Sciatic nerve (tissue), 2 donors: ENCODE measurements at places on chromosomes 1 and 21. TPM values are rescaled to one million over a fixed set of nuclear protein-coding genes. Genes with fewer than 3 reads are reported as not detected.
A peak's percentile ranks its signal among the peaks of the same experiment; 100 is the strongest.

Gene WDTC1
- 39.6 TPM for total RNA-seq

Gene TTLL7
- 15.7 TPM for total RNA-seq

Gene KRTAP23-1
- total RNA-seq = not detected

Gene DAB1
- total RNA-seq = 10.5 TPM

Gene CR1L
- total RNA-seq = 0.45 TPM

Gene TNFSF4
- total RNA-seq = 1.7 TPM

Gene COL8A2
- total RNA-seq = 47.3 TPM

Gene DESI2
- 19.3 TPM for total RNA-seq

Gene SPATA6
- 70.3 TPM for total RNA-seq

DNA sequence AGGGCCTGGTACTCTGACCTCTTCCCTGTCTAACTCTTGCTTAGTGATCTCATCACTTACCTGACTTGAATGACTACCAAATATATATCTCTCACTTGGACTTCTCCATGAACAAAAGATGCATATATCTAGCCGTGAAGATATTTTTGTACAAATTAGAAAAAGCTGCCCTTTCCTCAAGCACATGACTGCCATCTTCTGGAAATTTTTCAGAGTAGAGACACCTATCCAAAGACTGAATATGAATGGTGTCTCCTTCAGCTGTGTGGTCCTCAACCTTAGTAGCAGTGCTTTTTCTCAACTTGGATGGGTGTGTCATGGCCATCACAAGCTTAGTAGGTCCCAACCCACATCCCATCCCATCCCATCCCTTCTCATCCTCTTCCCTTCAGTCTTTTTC, 142.3 kb downstream of the DNM3 start:
- DNase-seq = no peak

GRCh38 chr1:115771847-115772457, 3.4 kb upstream of the CASQ2 start:
- DNase-seq = peak; percentile 67

DNA sequence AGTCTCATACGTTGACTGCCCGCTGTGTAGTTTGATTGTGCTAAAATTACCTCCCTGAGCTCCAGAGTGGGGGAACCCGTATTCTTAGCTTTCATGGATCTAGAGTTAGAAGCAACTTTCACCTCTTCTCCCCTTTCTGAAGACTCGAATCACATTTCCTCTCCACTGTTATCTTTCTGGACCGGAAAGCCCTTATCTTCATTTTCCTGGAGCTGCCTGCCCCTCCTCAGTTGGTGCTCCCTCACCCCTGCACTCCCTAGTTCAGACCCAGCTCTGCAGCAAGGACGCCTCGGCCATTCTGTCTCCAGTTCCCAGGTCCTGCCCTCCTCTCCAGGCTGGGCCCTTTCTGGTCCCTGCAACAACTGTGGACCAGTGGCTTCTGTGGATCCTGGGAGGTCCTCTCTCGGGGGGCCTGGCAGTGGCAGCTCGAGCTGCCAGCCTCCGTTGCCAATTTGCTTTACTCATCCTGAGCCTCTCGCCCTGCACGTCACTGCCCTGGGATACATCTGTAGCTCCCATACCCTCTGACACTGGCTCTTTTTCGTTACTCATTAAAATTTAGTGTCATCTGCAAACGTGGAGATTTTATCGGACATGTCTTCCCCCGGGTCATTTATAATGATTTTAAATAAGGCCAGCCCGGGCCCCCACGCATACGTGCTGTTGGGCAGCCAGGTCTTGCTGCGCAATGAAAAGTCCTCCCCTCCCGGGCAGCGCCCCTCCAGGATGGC, 141.5 kb upstream of the VAMP3 start:
- no peak for DNase-seq

DNA sequence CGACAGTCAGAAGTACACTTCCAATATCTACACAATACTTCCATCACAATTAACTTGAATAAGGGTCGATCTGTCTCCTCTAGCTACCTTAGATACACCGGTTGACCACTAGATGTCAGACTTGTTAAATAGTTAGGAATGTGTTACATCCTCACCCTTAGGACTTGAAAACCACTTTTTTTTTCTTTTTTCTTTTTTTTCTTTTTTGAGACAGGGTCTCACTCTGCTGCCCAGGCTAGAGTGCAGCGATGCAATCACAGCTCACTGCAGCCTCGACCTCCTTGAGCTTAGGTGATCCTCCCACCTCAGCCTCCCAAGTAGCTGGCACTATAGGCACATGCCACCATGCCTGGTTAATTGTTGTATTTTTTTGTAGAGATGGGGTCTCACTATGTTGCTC, 120.4 kb upstream of the GREM2 start:
- DNase-seq = no peak

- DNase-seq = no peak
These were observed 40.5 kb upstream of the CAPZB start for GRCh38 chr1:19525607-19526545.

- no peak for DNase-seq
These were observed 3.9 kb downstream of the TACSTD2 start for GRCh38 chr1:58573138-58573537.

GRCh38 chr1:46587069-46587468, 17.0 kb downstream of the MKNK1 start:
- peak; percentile 68 for DNase-seq

GRCh38 chr1:4084048-4084431, 184.0 kb upstream of the C1orf174 start:
- peak; percentile 4 for DNase-seq

- peak; percentile 85 for DNase-seq
These were observed 1.8 kb downstream of the CD160 start for GRCh38 chr1:145720878-145721671.

DNA sequence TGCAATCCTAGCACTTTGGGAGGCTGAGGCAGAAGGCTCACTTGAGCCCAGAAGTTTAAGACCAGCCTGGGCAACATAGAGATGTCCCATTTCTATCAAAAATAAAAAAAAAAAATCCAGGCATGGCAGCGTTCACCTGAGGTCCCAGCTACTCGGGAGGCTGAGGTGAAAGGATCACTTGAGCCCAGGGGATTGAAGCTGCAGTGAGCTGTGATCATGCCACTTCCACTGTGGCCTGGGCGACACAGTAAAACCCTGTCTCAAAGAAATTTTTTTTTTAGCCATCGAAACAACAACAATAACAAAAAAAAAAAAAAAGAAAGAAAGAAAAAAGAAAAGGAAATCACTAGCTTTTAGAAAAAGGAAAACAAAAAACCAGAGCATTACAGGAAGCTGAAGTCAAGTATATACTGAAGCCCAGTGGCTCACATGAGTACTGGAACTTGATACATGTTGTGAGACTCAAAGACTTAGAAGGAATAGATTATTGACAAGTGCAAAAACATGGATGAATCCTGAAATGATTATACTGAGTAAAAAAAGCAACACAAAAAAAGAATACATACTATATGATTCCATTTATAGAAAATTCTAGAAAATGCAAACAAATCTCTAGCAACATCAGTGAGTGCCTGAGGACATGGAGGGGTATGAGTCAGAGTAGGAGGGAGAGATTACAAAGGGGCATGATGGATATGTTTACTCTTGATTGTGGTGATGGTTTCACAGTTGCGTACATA, 6.1 kb upstream of the RABGAP1L start:
- DNase-seq = no peak

DNA sequence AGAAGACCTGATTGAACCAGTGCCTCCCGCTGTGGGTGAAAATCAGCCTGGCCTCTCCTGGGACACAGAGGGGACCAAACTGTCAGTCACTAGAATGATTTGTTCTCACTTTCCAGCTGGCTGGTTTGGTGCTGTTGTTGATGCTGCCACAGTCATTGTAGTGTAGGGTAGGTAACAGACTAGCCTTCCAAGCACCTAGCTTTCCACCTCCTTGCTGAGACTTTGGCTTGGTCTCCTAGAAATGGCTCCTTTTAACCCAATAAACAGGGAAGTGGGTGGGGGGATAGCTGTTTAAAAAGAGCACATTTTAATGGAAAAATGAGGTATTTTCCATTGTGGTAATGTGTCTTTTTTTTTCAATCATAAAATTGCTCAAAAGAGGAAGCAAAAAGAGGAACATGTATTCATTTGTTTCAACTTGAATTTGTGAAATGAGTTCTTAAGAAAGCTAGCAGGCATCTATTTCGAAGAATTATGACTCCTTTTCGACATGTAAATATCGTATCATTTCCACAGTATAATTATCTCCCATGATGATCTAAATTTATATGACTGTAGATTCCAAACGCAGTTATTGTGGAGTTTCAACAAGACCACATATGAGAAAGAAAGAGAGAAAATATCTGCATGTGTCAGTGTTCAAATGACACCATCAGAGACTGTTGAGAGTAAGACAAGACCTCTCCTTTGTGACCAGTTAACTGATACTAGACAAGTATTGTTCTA, 190.1 kb downstream of the HLX start:
- no peak for DNase-seq

DNA sequence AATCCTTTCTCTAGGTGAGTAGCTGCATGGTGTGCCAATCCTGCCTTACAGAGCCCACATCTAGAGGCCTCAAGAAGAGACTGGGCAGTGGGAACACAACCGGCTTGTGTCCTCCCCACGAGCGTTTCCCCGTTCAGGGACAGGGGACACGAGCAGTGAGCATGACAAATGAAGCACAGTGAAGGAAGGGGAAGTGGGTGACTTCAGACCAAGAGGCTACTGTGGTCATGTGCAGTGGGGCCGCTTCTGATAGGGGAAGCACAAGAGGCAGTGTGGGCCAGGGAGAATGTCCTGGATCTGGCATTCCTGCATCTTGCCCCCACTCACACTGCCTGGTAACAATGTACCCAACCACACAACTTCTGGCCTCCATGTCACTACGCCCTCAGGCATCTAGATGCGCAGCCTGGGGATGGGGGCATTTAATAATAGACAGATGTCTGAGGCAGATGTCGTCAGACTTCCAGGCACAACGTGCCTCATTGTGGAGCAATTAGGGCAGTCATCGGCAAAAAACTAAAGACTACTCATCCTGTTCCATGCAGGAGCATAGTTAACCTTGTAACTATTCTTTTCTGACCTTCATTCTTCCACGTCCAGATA, 155.6 kb upstream of the NBPF11 start:
- no peak for DNase-seq

DNA sequence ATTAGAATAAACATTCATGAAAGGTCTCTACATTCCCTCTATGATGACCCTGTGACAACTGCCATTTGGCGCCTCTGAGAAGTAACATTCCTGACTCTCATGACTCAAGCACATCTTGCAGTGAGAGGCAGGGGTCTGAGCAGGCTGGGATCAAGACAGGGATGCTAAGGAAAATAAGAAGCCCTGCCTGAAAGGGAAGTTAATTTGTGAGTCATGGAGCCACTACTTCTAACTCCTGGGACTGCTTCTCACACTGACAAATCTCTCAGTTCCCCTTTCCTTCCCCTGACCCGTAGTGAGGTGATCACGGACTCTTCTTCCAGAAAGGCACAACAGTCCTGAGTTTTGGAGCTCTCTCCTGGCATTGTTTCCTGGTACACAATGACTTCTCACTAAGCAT, 231.9 kb downstream of the TNR start:
- no peak for DNase-seq

DNA sequence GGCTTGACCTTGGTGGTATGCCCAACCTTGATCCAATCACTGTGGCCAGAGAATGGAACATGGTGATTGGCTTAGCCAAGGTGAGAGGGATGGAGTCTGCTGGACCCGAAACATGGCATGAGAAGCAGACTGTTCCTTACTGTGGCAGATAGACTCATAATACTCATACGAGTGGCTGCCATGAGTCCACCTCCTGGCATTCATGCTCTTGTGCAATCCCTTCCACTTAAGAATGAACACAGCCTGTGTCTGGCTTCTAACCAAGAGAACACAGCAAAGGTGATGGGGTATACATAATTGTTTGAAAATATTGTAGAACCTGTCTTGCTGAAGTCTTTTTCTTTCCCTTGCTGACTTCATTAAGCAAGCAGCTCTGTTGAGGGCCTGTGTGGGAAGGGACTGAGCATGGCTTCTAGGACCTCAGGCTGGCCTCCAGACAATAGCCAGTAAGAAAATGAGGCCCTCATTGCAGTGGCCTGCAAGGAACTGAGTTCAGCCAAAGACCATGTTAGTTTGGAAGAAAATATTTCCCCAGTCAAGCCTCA, 85.9 kb downstream of the ZNF281 start:
- no peak for DNase-seq

- DNase-seq = no peak
These were observed 150.8 kb upstream of the SGIP1 start for GRCh38 chr1:66383168-66383567.

- no peak for DNase-seq
These were observed 28.2 kb upstream of the CTSK start for GRCh38 chr1:150836129-150836773.

- DNase-seq = no peak
These were observed 118.4 kb downstream of the HIVEP3 start for GRCh38 chr1:41800311-41800829.

GRCh38 chr1:178358456-178358855, 138.3 kb downstream of the CLEC20A start:
- DNase-seq = no peak

GRCh38 chr1:37602750-37603694, 7.3 kb upstream of the GNL2 start:
- DNase-seq = no peak

DNA sequence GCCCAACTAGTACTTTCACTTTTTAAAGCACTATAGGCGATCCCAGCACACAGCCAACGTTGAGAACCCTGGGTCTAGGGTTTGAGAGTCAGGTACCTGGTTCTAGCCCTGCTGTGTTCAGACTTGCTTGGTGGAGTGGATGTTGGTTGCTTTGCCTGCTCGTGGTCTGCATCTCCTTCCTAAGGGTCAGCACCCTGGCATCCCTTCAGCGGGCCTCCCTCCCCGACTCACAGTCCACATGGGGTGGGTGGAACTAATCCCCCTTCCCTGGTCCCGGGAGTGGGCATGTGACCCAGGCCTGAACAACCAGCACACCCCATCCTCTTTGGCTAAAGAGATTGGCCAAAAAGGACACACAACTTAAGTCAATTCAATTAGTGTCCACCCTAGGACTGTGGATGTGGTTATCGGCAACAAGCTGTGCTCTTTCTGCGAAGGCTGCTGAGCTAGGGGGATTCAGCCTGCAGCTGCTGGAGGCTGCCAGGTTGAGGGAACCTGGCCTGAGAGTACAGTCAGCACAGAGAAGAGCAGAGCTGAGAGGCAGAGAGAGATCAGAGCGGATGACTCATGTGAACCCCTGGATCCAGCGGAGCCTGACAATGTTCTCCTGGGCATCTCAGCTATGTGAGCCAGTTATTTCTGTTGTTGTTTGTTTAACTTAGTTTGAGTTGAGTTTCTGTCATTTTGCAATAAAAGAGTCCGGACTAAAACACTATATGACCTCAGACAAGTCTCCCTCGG, 138.9 kb downstream of the ACTL8 start:
- DNase-seq = no peak

DNA sequence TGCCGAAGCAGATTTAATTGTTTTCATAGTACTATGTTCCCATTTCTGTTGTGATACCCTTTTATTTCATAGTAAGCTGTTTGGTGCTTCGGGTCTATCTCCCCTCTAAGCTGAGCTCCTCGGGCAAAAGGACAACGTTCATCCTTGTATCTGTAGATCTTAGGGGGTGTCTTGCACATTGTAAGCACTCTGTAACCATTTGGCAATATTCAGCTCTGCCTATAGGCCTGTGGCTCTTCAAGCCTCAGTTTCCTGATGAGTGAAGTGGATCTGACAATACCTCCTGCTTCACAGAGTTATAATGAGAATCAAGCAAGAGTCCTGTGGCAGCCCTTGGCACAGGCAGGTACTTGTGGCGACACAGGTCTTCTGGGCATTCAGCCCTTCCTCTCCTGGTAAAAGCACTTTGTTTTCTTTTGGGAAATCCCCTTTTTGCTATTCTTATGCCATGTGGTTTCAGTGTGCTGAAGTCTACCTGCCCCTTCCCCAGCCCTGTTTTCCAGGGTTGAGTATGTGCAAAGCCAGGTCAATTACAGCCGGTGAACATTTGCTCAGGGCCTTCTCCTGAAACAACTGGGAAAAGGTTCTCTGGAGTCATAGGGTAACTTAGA, 8.5 kb upstream of the EXO1 start:
- no peak for DNase-seq

GRCh38 chr1:24735509-24736375, 9.5 kb upstream of the CLIC4 start:
- DNase-seq = peak; percentile 42
